ENCODE measurements at places on chromosomes 5 and 9. TPM values are rescaled to one million over a fixed set of nuclear protein-coding genes. Genes with fewer than 3 reads are reported as not detected.

ANKRD31 gene
- total RNA-seq = 0.14 TPM

PDE8B gene
- total RNA-seq = 0.14 TPM

SLCO6A1 gene
- not detected for total RNA-seq

MARCOL gene
- 8.3 TPM for total RNA-seq

SH3TC2 gene
- 0.65 TPM for total RNA-seq

OR13J1 gene
- not detected for total RNA-seq

IRX2 gene
- total RNA-seq = not detected

JAKMIP2 gene
- total RNA-seq = 0.57 TPM

SPACA9 gene
- total RNA-seq = 3.1 TPM

CD14 gene
- 8.8 TPM for total RNA-seq

TSSK1B gene
- 0.09 TPM for total RNA-seq

CTNNA1 gene
- 429 TPM for total RNA-seq

C6 gene
- total RNA-seq = 0.28 TPM

ADAMTS12 gene
- 34.2 TPM for total RNA-seq

LRRC70 gene
- total RNA-seq = 0.57 TPM

HMGCR gene
- total RNA-seq = 124 TPM

TGFBR1 gene
- 172 TPM for total RNA-seq

SLIT3 gene
- total RNA-seq = 18.5 TPM

SH2D3C gene
- total RNA-seq = under 0.01 TPM

SURF1 gene
- total RNA-seq = 45.7 TPM

OGN gene
- 0.57 TPM for total RNA-seq

PCDHB8 gene
- 0.09 TPM for total RNA-seq

LCN9 gene
- total RNA-seq = not detected
